ENCODE measurements at places on chromosomes 3 and 15.

DNA sequence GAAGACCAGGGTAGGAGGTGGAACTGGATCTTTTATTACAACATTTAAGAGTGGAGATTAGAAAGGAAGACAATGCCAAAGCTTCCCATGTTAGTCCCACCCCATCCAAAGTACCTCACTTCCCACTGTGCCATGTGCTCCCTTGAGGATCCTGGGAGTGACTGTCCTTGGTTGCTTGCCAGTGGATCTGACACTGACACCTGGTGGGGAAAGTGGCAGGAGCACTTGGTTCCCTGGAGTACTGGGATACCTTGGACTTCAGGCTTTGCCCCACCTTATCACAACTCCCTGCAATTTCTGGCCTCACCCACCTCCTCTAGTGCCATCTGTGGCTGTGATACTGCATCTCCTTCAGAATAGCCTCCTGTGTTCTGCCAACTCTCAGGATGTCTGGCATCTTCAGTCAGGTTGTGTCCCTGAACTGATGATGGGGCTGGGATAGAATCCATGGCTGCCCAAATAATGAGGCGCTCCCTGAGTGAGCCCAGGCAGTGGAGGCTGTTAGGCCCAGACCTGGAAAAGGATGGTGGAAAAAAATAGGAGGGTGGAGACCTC lies 1.3 kb downstream of the ELL3 start:
- no peak for DNase-seq

- no peak for DNase-seq
Measured at GRCh38 chr3:76873532-76874242, 166.2 kb upstream of the ROBO2 start.

- DNase-seq = no peak
Measured at GRCh38 chr15:72515591-72516389, 41.7 kb downstream of the ARIH1 start.

GRCh38 chr3:10361375-10361774 lies 40.5 kb upstream of the SEC13 start:
- no peak for DNase-seq

Data from kidney capillary endothelial cell (primary cell).